ENCODE measurements at places on chromosomes 7 and 10. TPM values are rescaled to one million over a fixed set of nuclear protein-coding genes. Genes with fewer than 3 reads are reported as not detected.

Gene NEUROG3
- not detected for total RNA-seq

Gene HOXA2
- 1.1 TPM for total RNA-seq

Gene THSD7A
- total RNA-seq: 3.6 TPM

Gene FFAR4
- 3.7 TPM for total RNA-seq

Gene ITIH2
- total RNA-seq: not detected

Gene MEOX2
- total RNA-seq: 3.6 TPM

Gene SFTPD
- total RNA-seq: 2.2 TPM

Gene UNC5B
- total RNA-seq: 3.7 TPM

Gene NKX1-2
- not detected for total RNA-seq

Gene LRRC17
- 32.2 TPM for total RNA-seq

Gene NYAP1
- total RNA-seq: 8.6 TPM

Gene FAM25C
- total RNA-seq: not detected

Gene IQCE
- 13.3 TPM for total RNA-seq

Gene GHRHR
- not detected for total RNA-seq

Gene KCNK18
- total RNA-seq: not detected

Gene FAM13C
- total RNA-seq: 31.9 TPM

Gene LEP
- total RNA-seq: not detected

Gene ALOX5
- 10.6 TPM for total RNA-seq

Gene PNLIP
- total RNA-seq: not detected

Gene CDC14C
- not detected for total RNA-seq

Gene PODXL
- 26.6 TPM for total RNA-seq

Gene HTRA1
- total RNA-seq: 337 TPM

Gene FEZF1
- not detected for total RNA-seq

Gene LIPJ
- total RNA-seq: 0.25 TPM

Gene KLHL7
- 33.9 TPM for total RNA-seq

Gene CALCR
- total RNA-seq: 0.10 TPM

Gene SPDYE16
- 0.74 TPM for total RNA-seq

Gene GNG11
- total RNA-seq: 46.3 TPM

Gene BBS9
- 29.7 TPM for total RNA-seq

Gene HOXA13
- not detected for total RNA-seq

Gene EIF5AL1
- 0.72 TPM for total RNA-seq

Gene GFRA1
- total RNA-seq: 9.1 TPM

Gene CCDC172
- not detected for total RNA-seq

Gene FKBP6
- total RNA-seq: not detected

Gene TUBB8
- not detected for total RNA-seq

Gene MAT1A
- total RNA-seq: 7.7 TPM

Measured in ovary (tissue), 10 donors.